ENCODE measurements at places on chromosomes 4 and X. TPM values are rescaled to one million over a fixed set of nuclear protein-coding genes. Genes with fewer than 3 reads are reported as not detected.

STATH gene
- 0.41 TPM for polyA plus RNA-seq

BMX gene
- polyA plus RNA-seq = 0.36 TPM

GAB3 gene
- 2.4 TPM for polyA plus RNA-seq

PNCK gene
- polyA plus RNA-seq = 6.9 TPM

SSX2B gene
- polyA plus RNA-seq = not detected

KIF4A gene
- polyA plus RNA-seq = 17.0 TPM

TGIF2LX gene
- not detected for polyA plus RNA-seq

DNA sequence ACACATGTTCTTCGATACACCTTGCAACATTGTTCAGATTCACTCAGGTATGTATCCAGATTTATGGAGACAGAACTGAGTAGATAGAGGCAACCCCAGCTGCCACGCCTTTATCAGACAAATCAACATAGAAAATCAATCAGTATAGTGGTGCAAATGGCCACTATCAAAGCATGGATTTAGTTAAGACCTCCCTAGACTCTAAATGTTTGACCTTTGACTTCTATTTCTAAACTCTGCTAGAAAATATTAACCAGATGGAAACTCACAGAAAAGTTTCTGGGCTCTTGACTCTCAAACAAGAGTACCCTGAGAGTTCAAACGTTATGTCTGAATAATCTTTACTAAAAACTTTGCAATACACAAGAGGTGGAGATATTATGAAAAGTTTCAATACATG, 411.5 kb downstream of the IQCM start:
- DNase-seq = no peak

- no peak for DNase-seq
Observed at GRCh38 chrX:50736656-50737055, 77.3 kb downstream of the SHROOM4 start.

DNA sequence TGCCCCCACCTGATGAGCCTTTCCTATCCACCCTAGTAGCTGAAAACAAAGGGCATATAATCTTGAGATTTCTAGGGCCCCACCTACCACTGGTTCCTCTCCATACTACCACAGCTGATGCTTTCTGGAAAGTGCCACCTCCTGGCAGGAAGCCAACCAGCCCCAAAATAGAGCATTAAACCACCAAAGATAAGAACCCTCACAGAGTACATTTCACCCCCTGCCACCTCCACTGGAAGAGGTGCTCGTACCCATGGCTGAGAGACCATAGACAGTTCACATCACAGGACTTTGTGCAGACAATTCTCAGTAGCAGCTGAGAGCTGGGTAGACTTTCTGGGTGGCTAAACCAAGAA, 94.1 kb downstream of the IRS4 start:
- no peak for DNase-seq

GRCh38 chr4:104206784-104207183, 287.9 kb downstream of the CXXC4 start:
- no peak for DNase-seq

- DNase-seq = no peak
Observed at GRCh38 chr4:113503691-113504090, 257.8 kb downstream of the CAMK2D start.

GRCh38 chr4:89757154-89757719, 79.7 kb downstream of the SNCA start:
- DNase-seq = no peak

- DNase-seq = no peak
Observed at GRCh38 chr4:171101845-171102244, 711.4 kb upstream of the GALNTL6 start.

GRCh38 chr4:88962396-88962795, 94.6 kb downstream of the FAM13A start:
- DNase-seq = no peak

DNA sequence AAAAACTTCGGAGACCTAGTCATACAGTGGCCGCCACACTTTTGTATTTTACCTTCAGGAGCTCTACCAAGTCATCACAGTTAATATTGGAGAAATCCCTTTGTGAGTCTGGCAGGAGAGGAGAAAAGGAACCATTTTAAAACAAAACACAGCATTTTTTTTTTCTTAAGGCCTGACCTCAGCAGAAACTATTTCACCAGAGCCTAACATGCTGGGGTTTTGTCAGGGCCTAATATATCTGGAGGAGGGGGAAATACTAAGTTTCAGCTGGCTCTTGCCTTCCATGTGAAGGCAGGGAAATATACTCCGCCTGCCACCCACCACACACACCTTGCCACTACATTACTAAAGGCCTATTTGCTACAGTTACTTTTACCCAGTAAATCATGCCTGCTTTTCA, 26.5 kb upstream of the BDH2 start:
- DNase-seq = no peak

GRCh38 chr4:158903472-158904043, 134.7 kb downstream of the FNIP2 start:
- DNase-seq = no peak

- DNase-seq = no peak
Observed at GRCh38 chr4:183295711-183296110, 24.4 kb downstream of the CLDN22 start.

Data from left renal cortex interstitium (tissue), 4 donors.